ENCODE measurements at places on chromosomes 5 and 9.

DNA sequence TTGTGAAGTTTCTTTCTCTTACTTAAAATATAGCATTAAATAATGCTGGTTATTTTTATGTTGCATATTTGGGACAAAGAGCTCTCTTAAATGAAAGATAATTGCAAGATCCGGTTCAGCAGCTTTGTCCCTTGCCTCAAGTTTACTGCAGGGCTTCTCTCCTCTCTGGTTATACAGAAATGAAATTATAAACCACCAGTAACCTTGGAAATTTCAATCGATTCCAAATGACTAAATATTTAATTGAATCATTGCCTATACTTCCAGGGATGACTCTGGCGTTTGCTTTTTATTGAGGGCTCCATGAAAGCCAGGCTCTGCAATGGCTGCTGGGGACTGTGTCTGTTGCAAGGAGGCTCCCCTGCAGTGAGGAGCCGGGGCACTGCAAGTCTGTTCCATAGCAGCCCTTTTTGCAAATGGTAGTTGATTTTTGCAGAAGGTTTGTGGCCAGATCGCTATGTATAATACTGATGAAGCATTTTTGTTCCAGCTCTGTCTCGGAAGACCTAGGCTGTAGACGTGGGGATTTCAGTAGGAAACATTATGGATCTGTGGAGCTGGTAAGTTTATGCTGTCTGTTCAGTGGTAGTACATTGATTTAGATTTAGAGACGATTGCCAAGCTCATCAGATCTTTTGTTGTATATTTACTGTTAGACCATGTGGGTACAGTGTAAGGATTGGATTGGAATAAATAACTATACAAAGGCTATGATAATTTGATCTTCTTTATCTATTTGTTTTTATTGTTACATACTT is at the start of gene GARNL3:
Gene GARNL3 (plus strand): TSS at position 313 of the 758 bp plus-strand sequence. CDS start 104 bp downstream, at position 417.
- DNase-seq = no peak

- DNase-seq = peak; percentile 65
Observed at GRCh38 chr9:131627648-131628458, 82.5 kb downstream of the PRRT1B start.

DNA sequence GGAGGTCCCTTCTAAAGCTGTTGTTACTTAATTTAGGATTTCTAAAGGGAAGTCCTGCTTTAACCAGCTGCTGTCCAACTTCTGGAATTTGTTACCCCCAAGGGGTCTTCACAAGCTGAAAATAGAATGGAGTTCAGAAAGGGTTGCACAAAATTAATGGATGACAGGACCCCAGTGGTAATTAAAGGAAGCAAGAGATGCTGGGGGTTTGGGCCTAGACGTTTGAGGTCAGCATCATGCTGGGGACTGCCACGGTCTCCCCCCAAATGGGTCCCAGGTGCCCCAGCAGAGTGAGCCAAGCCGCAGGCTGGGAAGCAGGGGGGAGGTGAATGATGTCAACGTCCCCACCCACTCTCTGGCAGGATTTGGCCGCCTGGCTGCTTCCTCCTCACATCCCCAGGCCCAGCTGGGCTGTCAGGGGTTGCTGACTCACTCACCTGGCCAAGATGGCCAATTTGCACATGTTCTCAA is 97.5 kb upstream of the ARAP3 start:
- no peak for DNase-seq

- DNase-seq = peak; percentile 32
Observed at GRCh38 chr5:141192110-141192725, at the start of gene PCDHB10. TSS of gene PCDHB10 (plus strand) at chr5:141192353. CDS start at chr5:141192553, 200 bp downstream.

GRCh38 chr9:88237479-88237961 is 99.2 kb upstream of the SPATA31C2 start:
- no peak for DNase-seq

- DNase-seq = no peak
Observed at GRCh38 chr9:70083429-70083828, 39.8 kb downstream of the MAMDC2 start.

DNA sequence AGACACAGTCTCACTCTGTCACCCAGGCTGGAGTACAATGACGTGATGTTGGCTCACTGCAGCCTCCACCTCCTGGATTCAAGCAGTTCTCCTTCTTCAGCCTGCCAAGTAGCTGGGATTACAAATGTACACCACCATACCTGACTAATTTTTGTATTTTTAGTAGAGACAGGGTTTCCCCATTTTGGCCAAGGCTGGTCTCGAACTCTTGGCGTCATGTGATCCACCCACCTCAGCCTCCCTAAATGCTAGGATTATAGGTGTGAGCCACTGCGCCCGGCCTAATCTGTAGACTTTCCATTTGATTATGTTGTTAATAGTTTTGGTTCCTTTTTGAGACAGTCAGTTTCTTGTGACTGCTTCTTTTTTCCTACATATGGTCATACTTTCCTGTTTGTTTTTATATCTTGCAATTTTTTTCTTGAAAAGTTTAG is 31.0 kb downstream of the MTREX start:
- DNase-seq = peak; percentile 7

GRCh38 chr5:169251333-169252084 is 49.4 kb downstream of the SLIT3 start:
- no peak for DNase-seq

DNA sequence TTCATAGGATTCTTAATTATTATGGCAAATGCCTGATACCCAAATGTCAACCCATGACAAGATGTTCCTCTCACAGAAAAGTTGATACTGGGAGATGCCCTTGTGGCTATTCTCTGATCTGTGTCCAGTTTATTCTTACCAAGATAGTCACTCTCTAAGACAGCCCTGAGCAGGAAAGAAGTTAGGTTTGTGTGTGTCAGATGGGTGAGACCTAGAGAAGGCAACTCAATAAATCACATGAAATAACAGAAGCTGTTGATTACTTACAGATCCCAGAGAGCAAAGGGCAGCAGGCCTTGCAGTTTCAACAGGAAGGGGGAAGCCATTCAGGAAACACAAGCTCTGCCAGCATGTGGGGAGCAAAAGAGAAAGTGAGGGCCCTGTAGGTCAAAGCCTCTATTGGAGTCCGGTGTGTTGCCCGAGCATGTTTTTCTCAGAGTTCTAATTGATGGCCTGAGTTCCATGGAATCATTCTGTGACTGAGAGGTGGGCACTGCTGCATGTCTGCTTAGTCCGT is 1193.7 kb upstream of the CDH18 start:
- no peak for DNase-seq

GRCh38 chr5:73757416-73757815 is 131.4 kb downstream of the ARHGEF28 start:
- no peak for DNase-seq

Measured in germinal center (tissue), 1 donor.